GM06990 (cell line): ENCODE measurements at places on chromosomes 1 and 21.
A peak's percentile ranks its signal among the peaks of the same experiment; 100 is the strongest.

- DNase-seq: no peak
Observed at GRCh38 chr1:36183309-36183856, 27.4 kb downstream of the MAP7D1 start.

- DNase-seq: no peak
Observed at GRCh38 chr1:89295187-89295586, 22.5 kb upstream of the GBP5 start.

DNA sequence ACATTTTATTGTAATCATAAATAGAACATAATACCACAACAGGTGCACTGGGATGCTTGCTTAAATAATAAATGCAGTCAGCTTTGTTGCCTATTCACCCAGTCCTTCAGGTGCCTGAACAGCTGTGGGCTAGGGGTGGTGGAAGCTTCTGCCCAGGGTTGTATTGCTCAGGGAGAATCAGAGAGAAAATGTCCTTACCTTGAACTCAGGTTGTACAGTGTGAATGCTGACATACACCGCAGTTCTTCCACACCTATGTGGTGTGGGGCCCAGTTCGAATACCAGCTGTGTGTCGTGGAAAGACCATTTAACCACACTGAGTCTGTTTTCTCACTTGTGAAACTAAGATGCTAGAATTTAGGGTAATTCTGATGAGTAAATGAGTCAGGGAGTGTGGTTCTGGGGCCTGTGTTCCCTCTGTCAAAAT, 115.7 kb upstream of the ATP1A1 start:
- DNase-seq: peak; percentile 46

DNA sequence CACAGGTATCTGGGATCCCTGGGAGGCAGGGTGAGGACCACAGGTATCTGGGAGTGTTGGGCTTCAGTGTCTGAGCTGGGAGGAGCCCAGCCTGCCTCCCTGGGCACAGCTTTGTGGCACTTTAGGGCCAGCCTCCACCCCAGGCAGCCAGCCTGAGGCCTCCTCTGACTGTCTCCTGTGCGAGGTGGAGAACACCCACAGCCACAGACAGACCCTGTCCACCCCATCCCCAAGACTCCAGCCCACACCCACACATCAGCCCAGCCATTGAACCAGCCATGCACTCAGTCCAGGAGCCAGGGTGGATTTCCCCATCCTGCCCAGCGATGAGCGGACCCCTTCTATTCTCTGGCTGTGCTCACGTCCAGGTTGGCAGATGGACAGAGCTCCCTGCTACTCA, 21.8 kb upstream of the TNFRSF1B start:
- DNase-seq: no peak

DNA sequence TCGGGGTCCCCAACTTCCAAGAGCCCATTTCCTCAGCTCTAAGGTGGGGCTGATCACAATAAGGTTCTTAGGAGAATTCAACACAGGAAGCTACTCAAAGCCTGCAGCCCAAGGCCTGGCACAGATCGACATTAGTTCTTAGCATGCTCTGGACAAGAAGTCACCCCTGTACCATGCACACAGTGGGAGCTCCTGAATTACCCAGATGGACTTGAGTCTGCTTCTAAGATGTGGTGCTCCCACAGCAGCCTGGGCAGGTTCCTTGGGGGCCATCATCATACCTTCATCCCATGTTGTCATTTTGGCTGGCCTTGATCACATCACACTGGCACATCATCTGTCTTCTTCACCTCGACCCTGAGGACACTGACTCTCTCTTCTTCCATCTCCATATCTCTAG, 153.3 kb upstream of the VAMP3 start:
- no peak for DNase-seq

DNA sequence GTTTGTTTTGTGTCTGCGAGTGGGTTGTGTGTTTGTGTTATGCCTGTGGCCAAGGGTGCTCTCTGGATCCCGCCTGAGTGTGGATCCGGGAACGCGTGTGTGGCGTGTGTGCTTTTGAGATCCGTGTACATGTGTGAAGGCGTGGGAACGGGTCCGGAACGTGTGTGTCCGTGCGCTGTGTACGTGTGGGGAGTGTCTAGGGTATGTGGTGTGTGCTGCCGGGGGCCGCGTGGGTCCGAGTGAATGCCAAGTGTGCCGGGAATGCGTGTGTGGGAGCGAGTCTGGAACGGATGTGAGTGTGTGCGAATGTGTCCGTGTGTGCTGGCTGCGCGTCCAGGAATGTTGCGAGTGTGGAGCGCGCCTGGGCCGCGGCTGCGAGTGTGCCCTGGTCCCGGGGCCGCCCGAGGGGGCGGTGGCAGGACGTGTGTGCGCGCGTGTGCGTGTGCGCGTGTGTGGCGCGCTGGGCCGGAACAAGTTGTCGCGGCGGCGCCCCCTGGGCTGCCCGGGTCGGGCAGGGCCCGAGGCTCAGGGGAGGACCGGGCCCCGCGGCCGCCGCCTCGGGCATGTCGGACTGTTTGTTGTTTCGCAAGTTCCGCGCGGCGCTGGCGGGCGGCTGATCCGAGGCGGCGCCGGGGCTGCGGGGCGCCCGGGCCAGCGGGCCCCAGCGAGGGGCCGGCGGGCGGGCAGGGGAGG, 953 bp downstream of the PTPRU start:
- peak; percentile 23 for DNase-seq

GRCh38 chr1:233905416-233906051, 1.1 kb downstream of the SLC35F3 start:
- DNase-seq: peak; percentile 12
